ENCODE measurements at places on chromosomes 1 and 21. TPM values are rescaled to one million over a fixed set of nuclear protein-coding genes. Genes with fewer than 3 reads are reported as not detected.

Gene SLAMF8
- not detected for total RNA-seq

Gene HSD3B2
- not detected for total RNA-seq

Gene GPR61
- total RNA-seq = under 0.01 TPM

Gene PCAT6
- total RNA-seq = 0.68 TPM

Gene C8A
- not detected for total RNA-seq

Gene ENO1
- total RNA-seq = 663 TPM

Gene INTS11
- 66.1 TPM for total RNA-seq

Gene AGO4
- total RNA-seq = 13.3 TPM

Gene PEX10
- 34.0 TPM for total RNA-seq

Gene SERTAD4
- 0.34 TPM for total RNA-seq

Gene TLCD4
- total RNA-seq = 0.34 TPM

Gene CCDC181
- 0.14 TPM for total RNA-seq

Gene MARK1
- total RNA-seq = 10.3 TPM

Gene MUTYH
- 11.9 TPM for total RNA-seq
